ENCODE measurements at places on chromosomes 2 and 18.

DNA sequence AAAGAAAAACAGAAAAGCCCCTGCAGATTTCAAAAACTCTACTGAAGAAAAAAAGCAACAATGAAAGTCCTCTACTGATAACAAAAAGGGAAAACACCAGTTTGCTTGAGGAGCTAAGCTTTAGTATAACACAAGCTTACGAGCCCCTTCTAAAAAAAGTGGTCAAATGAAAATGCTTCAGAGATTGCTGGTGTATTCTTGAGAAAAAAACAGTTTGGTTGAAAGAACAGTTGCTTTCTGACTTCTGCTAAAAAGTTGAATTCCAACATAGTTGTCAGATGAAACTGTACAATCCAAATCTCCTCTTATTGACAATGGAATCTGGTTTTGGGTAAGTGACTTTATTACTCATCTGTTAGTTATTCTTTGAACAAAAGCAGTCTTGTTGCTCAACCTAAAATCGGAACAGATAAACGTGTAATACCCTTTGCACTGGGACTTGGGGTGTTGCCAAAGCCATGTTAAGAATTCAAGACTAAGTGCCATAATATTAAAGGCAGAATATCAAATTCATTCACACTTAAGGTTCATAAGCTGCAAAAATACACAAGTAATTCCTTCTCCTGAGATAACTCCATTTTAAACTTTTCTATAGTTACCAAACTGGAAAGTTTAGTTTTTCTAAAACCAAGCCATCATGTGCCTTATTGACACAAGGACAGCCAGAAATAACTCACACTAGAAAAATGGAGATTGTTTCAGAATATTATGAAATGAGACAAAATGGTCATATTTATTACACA, 45.3 kb upstream of the SPAG16 start:
- DNase-seq = no peak

GRCh38 chr2:150938527-150938926, 323.1 kb downstream of the RBM43 start:
- no peak for DNase-seq

DNA sequence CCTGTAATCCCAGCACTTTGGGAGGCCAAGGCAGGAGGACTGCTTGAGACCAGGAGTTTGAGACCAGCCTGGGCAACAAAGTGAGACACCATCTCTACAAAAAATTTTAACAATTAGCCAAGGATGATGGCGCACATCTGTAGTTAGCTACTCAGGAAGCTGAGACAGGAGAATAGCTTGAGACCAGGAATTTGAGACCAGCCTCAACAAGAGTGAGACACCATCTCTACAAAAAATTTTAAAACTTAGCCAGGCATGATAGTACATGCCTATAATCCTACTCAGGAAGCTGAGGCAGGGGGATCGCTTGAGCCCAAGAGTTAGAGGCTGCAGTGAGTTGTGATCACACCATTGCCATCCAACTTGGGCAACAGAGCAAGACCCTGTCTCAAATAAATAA, 7.0 kb downstream of the MEMO1 start:
- no peak for DNase-seq

DNA sequence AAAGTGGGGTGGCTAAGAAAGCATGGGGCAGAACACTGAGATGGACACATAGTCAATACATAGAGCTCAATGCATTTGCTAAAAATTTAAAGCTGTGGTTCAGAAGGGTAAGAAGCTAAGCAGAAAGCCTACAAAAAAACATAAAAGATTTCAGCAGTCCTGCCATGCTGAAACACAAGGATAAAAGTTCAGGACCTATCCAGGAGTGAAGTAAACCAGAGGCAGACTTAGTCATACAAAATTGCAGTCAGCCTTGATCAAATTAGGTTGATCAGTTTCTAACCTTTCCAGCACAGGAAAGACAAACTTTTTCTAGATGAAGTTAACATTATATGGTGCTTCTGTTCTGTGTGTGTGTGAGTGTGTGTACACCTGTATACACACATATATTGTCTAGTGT, 120.8 kb upstream of the RBMS1 start:
- no peak for DNase-seq

DNA sequence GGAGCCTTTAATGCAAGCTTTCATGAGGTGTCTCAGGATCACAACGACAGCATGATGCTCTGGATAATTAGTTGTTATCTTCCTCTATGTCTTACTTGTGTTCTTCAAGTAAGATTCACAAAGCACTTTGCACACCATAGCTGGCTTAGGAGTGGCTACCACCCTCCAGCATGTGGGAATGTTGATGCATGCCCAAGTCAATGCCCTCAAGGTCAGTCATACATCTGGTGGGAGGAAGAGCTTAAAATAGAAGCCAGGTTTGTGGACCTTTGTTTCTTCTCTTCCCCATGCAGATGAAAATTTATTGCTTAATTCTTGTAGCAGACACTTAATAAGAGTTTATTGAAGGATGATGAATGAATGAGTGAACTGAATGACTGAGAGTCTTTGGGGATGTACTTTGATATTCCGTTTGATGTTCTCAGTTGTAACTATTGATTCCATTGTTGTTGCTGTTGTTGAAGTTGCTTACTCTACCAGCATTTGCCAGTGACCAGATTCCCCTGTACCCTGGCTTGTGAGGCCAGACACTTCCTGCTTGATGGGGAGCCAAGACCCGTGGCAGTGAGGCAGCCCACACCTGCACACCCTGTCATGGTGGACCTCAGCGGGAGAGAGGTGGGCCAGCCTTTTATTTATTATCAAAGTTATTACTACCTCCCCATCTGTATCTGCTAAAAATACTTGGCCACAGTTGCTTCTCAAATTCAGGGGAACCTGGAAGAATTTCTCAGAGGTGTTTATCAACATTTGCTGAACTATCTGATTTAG, 137.8 kb downstream of the LAMA3 start:
- DNase-seq = no peak

GRCh38 chr18:54924948-54925347, 34.3 kb downstream of the CCDC68 start:
- DNase-seq = no peak

DNA sequence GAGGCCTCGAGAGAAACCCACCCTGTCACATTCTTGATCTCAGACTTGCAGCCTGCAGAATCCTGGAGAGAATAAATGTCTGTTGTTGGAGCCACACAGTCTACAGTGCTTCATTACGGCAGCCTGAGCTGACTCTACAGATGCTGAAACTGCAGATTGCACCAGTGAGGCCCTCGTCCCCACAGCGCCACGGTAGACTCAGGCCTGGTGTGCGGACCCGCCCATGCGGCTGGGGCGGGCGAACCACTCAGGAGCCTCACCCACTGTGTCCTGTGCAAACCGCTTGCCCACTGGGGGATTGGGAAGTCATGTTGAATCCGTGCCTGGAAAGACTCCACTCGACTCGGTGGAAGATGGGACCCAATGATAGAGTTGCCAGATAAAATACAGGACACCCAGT, 125.2 kb upstream of the COPS8 start:
- no peak for DNase-seq

DNA sequence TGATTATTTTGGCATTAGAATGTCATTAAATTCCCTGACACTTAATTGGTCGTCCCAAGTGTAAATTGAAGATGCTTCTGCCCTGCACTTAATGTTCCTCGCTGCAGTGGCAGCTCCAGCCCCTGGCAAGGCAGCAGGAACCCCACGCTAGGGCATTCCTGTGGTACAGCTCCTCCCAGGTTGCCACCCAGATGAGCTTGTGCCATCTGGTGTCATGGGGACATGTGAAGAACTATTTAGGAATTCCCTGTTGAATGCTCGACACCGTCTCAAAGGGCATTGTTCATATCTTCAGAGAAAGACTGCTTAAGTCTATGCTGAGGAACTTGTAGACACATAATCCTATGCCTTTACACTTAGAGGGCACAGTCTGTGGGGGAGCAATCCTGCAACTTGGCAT, 38.9 kb downstream of the BCL2L11 start:
- DNase-seq = no peak

- DNase-seq = no peak
Measured at GRCh38 chr2:49359721-49360406, 205.5 kb upstream of the FSHR start.

- DNase-seq = no peak
Measured at GRCh38 chr2:130737592-130737991, 8.7 kb downstream of the GPR148 start.

- no peak for DNase-seq
Measured at GRCh38 chr2:61712060-61712459, 141.8 kb downstream of the FAM161A start.

GRCh38 chr2:226074391-226074790, 674.9 kb downstream of the NYAP2 start:
- DNase-seq = no peak

DNA sequence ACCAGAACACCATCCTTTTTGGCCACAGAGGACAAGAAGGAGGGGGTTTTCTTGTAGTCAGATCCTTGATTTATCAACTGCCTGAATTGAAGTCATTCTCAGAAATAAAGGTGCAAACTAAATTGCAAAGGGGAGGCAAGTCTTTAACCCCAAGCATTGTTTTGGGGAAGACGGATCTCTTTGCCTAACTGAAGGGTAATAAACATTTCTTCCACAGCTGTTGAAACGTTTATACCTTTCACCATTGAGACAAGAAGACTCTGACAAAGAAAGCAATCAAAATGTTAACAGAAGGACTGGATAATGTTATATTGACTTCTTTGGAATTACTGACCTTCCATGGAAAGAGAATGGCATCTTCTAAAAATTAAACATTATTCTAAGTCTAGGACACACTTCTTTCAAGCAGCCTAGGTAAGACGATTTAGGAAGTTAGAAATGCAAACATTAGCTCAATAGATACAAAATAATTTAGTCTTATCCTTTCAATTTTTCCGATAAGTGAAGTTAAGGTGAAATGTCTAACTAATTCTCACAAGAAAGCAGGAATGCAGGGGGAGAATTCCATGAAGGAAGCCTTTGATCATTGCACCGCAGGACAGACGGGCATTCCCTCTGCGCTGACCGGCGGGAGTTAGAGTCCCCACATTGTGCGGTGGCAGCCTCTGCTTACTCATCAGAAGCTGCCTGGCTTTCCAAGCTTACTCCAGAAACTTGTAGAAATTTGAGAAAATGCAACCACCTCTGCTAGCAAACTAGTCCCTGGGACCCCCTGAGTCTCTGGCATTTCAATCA, 69.4 kb upstream of the COPS8 start:
- no peak for DNase-seq

DNA sequence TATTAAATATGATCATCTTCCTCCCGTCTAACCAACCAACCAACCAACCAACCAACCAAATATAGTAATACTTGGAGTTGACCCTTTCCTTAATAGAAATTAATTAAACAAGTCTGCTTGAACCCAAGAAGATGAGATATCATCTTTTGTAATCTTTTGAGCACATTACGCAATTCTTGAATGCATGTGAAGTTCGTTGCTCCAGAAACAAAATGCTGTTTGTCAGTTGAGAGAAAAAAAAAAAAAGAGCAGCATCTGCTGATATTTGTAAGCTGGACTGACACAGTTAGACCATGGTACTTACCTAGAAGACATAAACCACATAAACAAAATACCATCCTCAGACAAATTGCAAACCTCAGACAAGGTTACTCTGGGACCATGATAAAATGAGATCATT, 9.2 kb upstream of the SERPINB2 start:
- DNase-seq = no peak

DNA sequence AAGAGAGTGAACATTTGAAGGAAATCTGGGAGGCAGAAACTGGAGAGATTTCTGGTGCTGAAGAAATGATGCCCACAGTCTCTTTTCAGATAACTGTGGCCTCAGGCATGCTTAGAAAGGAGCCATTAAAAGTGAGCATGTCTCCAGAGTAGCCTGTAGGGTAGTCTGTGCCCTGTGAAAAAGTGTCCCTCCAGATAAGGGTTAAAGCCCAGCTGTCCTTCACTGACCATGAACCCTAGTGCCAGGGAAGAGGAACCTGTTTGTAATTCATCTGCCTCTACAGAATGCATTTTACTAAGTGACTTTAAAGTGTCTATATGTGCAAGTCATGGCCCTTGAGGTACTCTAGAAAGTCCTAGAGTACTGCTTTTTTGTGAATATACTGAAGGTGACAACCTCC, 30.5 kb upstream of the EHBP1 start:
- no peak for DNase-seq

DNA sequence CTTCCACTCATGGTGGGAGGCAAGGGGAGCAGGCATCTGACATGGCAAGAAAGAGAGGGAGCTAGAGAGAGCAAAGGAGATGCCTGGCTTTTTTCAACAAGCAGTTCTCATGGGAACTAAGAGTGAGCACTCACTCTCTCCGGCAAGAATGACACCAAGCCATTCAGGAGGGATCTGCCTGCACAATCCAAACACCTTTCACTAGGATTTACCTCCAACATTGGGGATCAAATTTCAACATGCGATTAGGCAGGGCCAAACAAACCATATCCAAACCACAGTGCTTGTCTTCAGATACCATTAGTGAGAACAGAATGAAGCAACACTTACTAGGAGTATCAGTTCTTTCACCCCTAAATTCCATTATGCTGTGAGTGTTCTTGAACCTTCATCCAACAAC, 77.3 kb downstream of the FIGN start:
- no peak for DNase-seq

GRCh38 chr2:48283586-48284269, 246.2 kb upstream of the STON1 start:
- DNase-seq = no peak

- no peak for DNase-seq
Measured at GRCh38 chr18:73462092-73462491, 594.3 kb upstream of the NETO1 start.

GRCh38 chr2:85607268-85608215, 4.3 kb downstream of the C2orf68 start:
- no peak for DNase-seq

GRCh38 chr2:82875858-82876257, 1583.2 kb downstream of the SUCLG1 start:
- no peak for DNase-seq

DNA sequence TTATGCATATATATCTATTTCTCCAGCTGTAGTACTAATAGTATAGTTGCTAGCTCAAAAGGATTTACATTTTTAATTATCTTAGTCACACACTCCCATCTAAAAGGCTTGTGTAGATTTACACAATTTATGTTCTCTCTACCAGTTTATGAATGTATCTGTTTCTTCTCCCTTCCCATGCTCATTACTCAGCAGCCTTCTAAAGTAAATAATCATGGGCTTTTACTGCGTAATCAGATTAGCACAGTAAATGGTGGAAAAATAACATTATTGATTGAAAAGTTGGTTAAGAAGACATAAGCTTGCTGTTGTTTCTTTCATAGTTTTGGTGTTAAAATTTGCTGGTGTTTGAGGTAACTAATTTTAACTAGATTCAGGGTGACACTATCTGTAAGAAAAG, 81.8 kb downstream of the PTPN4 start:
- DNase-seq = no peak

- no peak for DNase-seq
Measured at GRCh38 chr2:238143239-238143951, 4.9 kb downstream of the KLHL30 start.

GRCh38 chr2:30710016-30710415, 97.2 kb downstream of the CAPN13 start:
- DNase-seq = no peak
